ENCODE measurements at places on chromosomes 11 and 22.

- no peak for DNase-seq
Measured at GRCh38 chr11:130999992-131000770, 83.9 kb upstream of the SNX19 start.

GRCh38 chr22:50261615-50262459, at the start of gene MAPK12:
TSS of gene MAPK12 (minus strand) at chr22:50261683. CDS start at chr22:50261509, 174 bp downstream.
- DNase-seq = no peak

- no peak for DNase-seq
Measured at GRCh38 chr11:103024086-103024485, 67.9 kb downstream of the DCUN1D5 start.

GRCh38 chr22:25484521-25485315, 79.8 kb upstream of the GRK3 start:
- DNase-seq = no peak

DNA sequence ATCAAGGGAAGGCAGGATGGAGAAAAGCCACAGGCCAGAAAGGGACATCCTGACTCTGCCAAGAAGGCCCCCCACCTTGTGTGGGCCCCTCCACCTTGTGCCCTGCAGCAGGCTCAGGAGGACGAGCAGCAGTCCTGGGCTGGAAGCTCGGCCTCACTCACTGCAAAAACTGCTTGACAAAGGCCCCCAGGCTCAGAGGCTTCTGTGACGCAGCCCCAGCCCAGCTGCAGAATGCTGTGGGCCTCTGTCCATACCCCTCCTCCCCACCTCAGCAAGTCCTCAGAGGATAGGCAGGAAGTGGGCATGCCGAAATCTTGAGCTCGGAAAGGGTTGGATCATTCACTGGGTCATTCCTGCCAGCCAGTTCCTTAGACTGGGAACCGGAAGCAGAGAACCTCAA, 61.9 kb downstream of the NRXN2 start:
- peak; percentile 88 for DNase-seq

DNA sequence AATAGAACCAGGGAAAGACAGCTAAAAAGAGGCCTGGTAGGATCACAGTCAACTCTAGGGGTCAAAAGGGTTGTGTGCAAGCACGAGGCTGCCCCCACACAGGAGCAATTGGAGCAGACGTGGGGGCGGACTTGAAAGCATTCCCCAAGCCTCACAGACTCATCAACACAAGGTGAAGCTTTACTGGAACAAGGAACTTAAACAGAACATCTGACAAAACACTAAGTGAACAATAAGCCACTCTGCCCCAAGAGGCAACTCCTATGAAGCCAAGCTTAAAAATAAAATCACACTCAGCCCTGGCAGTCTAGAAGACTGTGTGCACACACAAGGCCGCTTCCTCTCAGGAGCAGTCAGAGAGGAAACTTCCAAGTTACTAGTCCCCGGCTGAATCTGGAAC, 32.2 kb upstream of the TEAD1 start:
- no peak for DNase-seq

DNA sequence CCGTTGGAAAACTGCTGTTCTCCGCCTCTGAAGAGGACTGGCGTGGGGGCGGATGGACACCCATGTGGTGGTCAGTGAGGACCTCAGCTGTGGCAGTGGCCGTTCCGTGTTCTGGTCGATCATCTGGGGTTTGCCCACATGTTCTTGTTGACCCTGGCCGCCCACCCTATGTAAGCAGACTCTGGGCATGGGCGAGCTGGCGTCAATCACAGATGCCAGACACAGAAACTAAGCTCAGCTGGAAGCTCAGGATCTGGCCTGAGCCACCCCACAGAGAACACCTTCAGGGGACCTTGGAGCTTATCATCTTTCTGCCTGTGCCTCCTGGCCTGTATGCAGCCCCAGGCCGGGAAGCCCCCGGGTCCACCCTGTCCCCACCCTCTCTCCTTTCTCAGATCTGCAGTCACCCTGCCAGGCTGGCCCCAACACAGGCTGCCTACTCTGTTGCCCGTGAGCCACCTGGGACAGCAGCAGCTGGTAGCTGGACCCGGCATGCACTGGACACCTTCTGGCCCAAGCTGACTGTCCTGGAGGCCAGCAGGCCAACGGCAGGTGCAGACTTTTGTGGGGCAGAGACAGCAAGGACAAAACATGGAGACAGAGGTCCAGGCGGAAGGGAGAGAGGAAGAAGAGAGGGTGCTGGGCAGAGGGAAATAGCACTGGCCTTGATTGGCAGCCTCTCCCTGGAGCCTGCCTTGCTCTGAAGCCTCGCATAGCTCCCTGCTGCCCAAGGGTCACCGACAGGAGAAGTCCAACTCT, 91.5 kb downstream of the PHF21B start:
- DNase-seq = no peak

GRCh38 chr11:134564472-134565200, 152.6 kb upstream of the B3GAT1 start:
- DNase-seq = no peak

- peak; percentile 59 for DNase-seq
Measured at GRCh38 chr22:37806409-37807333, 1.1 kb upstream of the GCAT start.

DNA sequence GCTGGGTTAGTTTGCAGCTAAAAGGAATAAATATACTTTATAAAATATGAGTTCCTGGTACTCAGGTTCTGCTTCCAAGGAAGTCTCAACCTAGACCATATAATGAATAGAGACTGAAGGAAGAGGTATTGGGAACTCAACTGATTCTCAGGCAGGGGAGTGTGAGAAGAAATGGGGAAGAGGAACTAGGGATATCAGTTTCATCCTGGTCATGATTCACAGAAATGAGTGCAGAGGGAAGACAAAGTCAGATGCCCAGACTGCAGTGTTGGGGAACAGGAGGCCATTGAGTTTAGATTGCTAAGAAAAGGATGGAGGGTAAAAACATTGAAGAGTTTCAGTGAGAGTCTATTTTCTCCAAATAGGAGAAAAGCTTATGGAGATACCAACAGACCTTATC, 28.8 kb downstream of the PLAAT5 start:
- no peak for DNase-seq

DNA sequence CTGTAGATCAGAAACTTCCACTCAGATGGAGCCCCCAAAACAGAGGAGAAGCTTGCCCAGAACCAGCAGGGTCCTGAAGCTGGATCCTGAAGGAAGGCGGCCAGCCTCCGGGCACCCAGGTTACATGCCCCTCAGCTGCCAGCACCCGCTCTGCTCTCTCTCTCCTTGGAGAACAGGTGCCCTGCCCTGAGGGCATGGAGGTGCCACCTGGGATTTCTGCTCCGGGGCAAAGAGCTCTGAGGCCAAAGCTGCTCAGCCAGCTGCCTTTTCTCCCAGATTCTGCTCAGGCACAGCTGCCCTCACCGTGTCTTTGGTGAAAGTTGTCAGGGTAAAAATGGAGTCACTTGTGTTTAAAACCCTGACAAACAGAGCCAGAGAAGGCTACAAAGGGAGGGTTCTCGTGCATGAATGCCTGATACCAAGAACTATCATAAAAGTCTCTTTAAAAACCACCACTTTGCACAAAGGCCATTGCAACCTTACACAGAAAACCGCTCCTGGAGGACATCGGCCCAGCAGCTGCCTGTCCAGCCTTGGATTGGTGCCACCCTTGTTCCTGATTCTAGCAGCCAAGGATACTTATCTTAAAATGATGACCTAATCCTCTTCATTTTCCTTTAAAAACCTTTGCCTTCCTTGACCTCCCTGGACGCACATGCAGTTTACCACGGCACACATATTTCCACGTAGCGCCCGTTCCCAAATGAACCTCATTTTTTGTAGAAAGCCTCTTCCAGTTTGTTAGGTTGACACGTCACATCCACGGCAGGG, 140.0 kb downstream of the CACNA1I start:
- peak; percentile 41 for DNase-seq

DNA sequence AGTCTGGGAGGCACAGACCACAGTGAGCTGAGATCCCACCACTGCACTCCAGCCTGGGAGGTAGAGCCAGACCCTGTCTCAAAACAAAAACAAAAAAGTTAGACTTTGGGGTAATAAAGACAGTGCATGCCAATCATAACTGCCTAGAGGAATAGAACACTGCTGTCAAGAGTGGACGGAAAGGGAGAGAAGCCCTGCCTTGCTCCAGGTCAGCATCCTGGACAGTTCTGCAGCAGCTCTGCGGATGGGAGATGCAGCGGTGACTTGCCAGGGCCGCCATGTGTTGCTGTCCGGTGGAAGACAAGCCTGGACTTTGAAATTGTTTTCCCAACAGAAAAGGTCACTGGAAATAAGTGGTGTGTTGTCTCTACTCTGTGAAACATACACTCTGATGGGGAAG, 618.2 kb downstream of the TBC1D22A start:
- DNase-seq = no peak

- DNase-seq = no peak
Measured at GRCh38 chr11:45386972-45387371, 100.8 kb upstream of the SYT13 start.

DNA sequence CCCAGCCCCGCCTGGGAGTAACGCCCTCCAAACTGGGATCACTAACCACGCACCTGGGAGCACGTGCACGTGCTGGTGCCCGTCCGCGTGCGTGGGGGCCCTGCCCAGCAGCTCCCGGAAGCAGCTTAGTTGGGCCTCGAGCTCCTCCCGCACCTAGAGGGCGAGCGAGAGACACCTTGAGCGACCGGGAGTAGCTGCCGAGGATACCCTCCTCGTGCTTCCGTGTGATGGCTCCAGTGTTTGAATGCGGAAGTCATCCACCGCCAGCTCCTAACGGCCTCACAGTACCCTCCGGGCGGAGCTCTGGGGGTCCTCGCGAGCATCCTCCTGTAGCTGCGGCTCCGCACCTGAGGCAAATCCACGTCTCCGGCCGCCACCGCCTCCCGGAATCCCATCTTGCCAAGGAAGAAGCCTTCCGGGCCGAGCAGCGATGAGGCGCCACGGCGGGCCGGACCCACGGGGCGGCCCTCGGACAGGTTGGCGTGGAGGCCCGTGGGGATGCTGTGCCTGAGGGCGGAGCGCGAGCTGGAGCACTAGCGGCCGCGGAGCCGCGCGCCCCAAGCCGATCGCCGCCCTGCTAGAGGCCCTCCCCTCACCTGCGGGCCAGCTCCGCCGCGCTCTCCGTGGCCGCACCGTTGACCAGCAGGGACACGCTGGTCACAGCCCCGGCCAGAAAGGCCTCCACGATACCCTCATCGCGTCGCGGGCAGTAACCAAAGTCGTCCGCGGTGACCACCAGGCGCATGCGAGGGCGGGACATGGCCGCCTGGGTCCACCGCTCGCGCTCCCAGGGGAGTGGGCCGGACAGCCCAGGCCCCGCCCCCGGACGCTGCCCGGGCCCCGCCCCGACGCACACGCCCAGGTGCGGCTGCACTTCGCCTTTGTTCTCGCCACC, at the start of gene YDJC:
Gene YDJC, minus strand, starts transcription at position 768 of the 895 bp plus-strand sequence. Its CDS starts 8 bp downstream, at position 760.
- DNase-seq = peak; percentile 93

DNA sequence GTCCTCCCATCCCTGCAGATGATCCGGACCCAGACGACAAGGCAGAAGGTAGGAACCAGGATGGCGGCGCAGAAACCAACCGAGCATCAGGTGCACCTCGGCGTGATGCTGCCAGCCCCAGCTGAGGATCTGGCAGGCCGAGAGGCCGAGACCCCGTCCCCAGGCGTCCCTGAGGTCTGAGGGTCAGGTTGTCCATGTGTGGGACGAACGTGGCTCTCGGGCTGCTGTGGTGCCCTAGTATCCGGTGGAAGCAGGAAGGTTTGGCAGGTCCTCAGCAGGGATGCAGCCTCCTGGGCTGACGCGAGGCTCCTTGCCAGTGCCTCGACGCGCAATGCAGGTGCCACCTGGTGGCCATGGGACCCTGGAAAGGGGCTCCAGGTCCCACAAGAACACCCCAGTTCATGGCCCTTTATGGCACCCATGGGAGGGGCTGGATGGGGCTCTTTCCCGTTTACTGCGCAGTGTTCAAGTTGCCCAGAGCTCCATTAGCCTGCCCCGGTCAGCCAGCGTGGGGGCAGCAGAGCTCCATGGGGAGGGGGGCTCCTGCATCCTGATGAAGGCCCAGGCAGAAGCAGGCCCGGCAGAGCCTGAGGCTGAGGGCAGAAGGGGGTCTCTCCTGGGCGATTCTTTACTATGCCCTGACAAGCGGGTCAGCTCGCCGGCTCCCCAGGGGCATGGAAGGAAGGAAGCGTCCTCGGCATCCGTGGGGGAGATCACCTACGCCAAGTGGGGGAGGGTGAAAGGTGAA, 129.9 kb downstream of the CTTN start:
- no peak for DNase-seq

DNA sequence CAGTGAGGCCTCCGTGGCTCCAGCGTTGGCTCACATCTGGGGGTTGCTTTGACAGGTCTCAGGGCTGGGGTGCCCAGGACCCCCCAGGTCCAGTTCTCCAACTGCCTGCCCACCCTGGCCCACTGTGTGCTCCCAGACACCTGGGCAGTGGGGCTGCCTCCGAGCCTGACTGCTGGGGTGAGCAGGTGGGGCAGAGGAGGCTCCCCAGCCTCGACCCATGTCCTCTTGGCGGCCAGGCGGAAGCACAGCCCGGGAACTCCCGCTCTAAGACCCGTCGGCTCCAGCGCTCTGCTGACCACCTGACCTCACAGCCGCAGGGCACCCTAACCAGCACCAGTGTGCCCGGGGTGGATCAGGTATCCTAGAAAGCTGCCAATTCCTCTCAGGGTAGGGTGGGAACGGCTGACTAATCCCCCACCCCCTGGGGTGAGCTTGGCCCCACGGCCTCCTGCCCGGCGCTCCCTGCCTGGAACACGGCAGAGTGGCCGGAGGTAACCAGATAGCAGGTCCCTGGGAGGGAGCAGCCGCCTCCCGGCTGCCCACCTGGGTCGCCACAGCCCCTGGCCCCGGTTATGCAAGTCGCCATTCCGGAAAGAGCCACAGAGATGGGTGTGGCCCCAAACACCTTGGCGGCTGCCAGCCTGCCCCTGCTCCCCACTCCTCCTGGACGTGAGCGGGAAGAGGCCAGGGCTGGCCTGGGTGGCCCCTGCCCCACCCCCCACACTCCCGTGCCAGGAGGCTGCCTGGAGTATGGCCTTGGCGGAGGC, 19.2 kb upstream of the MUC5B start:
- peak; percentile 16 for DNase-seq

DNA sequence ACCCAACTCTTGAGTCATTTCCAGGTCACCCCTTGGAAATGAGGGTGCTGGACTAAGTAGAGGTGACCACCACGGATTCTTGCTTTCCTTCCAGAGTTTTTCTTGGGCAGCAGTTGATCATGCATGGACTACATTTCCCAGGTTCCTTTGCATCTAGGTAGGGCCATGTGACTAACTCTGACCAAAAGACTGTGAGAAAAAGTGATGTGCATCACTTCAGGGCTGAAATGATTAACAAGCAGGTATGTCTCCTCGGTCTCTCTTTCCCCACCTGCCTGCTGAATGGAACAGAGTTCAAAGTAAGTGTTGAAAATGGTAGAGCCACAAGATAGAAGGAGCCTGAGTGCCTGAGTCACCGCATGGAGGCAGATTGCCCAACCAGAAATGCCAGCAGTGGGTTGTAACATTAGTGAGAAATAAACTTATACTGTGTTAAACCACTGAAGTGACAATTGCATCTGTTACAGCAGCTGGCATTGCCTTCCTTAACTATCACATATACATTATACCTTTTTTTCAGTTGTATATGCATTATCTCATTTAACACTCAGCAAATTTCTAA, 113.5 kb downstream of the MN1 start:
- no peak for DNase-seq

- no peak for DNase-seq
Measured at GRCh38 chr11:128497776-128498095, 89.6 kb downstream of the ETS1 start.

All from femur (tissue), 1 donor.